ENCODE measurements at places on chromosomes 7 and 10.

DNA sequence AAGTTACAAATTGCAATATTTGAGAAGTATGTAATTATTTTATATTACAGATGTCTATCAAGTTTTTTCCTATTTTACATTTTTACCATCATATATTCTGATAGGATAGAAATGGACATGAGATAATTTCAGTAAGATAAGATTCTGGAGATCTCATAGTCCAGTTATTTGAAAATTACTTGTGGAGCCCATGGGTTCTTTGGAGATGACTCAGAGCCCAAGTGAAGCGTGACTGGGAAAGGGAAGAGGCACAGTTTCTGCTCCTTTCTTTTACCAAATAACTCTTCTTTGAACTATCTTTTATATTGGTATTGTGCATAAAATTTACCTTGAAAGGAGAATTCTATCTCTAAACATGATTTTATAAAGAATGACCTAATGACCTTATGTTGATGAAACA is 2.4 kb downstream of the CD36 start:
- DNase-seq = peak; percentile 43

- DNase-seq = peak; percentile 73
These were observed 30.0 kb downstream of the SFXN4 start for GRCh38 chr10:119135513-119135881.

GRCh38 chr7:30802812-30803211 is 31.6 kb downstream of the MINDY4 start:
- DNase-seq = no peak

DNA sequence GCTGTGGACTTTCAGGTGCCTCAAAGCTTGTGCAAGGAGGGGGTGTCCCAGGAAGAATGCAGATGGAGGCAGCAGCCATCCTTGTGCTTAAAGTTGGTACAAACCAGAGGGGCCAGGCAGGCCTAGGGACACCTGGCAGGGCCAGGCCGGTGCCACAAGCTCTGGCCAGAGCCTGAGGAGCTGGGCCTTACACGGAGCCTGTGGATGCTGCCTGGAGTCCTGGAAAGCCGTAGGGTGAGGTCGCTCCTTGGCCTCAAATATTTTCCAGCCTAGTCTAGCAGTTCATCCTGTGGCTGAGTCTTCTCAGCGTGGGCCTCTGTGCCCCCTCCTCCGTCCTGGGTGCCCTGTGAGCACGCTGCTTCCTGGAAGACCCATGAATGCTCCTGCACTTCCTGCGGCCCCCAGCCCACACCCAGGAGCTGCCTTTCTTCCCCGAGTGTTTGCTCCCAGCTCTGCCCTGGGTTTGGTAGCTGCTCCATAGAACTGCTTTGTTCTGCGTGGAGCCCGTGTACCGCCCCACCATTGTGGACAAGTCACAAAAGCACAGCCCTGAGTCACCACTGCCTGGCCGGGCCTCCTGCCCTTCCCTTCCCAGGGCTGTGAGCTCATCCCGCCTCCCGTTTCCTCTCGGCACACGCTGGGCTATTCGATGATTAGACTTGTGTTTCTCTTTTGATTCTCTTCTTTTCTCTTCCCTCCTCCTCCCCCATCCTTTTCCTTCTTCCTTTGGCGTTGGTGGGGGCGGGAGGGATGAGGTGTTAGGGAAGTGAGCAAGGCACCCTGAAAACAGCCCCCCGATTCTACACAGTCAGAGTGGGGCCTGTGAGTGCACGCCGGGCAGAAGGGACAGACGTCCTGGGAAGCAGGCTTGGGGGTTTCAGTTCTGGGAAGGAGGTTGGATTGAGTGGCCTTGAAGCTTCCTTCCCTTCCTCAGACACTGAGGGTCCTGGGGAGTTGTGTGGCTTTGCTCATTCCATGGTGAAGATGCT is 73.2 kb upstream of the SHH start:
- no peak for DNase-seq

- no peak for DNase-seq
These were observed 58.8 kb downstream of the TSPAN12 start for GRCh38 chr7:120799147-120799546.

DNA sequence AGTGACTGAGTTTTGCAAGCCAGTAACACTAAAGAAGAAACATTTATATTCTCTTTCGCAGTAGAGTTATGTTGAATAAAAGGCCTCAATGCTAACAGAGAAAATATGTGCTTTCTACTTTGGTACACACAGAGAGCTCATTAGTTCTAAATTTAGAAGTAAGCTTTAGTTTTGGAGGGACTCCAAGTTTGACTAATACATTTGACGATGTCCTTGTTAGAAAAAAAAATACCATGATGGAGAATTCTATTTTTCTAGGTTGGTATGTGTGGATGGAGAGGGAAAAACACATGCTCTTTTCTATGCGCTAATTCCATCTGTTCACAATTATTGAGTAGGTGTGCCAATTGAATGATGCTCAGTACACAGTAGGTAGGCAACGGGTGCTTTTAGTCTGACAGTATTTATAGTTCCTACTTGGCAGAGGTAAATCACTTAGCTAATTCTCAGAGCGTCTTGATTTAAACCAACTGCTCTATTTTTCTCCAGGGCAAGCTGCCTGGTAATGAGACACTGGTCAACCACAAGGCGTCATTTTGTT is 327.2 kb upstream of the AKR1E2 start:
- DNase-seq = no peak

DNA sequence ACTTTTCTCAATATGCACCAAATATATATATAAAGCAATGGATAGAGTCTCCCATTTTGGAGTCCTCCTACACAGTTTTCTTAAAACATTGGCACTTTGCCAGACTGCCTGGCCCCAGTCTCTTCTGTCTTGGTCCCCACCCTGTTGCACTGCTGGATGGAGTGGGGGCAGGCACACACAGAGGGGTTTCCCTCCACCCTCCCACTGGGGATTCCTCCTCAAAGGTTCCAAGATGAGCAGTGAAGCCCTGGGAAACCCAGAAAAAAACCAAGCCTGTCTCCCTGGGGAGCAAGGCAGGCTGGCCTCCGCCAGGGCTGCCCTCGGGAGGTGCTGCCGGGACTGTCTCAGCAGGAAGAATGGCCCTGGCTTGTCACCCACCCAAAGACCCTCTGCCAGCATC is 68.0 kb downstream of the SH3PXD2A start:
- peak; percentile 32 for DNase-seq

- peak; percentile 54 for DNase-seq
These were observed 9.9 kb downstream of the PRKAG2 start for GRCh38 chr7:151866761-151867655.

All from inflammatory macrophage treated with lipopolysaccharide for 1 hour (primary cell).